ENCODE measurements at places on chromosomes 1 and 21. TPM values are rescaled to one million over a fixed set of nuclear protein-coding genes. Genes with fewer than 3 reads are reported as not detected.

DNA sequence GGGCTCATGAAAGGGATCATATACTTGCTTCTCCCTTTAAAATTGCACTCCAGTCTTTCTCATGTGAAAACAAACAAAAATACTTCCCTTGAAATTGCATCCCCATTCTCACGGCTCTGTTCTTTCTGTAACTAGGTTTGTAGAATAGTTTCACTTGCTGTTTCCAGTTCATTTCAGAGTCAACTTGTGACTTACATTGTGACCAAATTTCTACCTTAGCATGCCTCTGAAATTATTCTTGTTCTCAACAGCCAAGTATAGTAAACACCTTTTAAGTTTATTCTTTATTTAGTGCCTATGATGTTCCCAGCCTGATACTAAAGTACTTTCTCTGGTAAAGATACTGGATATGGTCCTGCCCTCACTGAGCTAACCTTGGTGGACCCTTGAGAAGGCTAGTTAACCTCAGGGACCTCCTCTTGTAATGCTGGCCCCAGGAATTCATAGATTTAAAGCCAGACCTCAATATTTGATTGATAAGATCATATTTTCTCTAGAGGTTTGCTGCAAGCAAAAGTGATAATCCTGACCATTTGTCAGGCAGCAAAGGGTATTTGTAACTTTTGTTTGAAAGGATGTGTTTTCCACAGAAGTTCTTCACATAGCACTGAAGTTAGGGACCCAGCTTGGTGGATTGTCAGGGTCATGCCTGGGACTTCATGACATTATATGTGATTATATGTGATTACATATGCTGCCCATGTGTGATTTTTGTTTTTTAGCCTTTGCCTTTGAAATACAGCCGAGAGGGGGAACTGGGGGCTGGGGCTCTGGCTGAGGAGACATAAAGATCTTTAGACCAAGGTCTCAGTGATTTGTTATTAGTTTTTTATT lies 29.6 kb downstream of the VANGL2 start:
- no peak for DNase-seq

DNA sequence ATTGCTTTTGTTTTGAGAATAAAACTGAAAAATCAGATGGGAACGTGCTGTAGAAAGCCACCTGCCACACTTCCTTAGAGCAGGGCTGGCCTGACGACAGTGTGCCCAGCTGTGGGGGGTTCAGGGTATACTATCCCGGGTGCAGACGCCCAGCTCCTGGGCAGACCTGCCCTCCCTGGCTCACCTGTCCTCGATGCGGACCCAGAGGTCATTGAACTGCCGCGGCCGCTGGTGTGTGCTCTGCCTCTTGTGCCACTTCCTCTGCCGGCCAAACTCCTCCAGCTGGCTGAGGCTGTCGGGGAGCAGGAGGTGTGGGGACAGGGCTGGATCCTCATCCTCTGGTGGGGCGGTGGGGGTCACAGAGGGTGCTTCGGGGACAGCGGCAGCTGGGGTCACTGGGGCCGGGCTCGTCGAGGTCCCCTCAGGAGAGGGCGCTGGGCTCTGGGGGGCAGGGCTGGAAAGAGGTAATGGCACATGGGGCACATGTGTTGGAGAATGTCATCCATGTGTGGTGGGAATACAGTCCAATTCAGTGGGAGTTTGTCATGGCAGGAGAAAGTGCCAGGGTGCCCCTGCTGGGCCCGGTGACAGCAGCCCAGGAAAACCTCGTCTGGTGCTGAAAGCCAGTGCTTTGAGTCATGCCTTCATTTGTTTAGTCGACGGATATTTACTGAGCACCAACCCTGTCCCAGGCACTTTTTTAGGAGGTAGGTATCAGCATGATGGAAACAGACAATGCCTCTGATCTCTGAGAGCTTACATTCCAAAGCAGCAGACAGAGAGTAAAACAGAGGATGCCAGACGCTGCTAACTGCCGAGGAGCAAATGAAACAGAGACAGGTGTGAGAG lies 222.0 kb downstream of the TRABD2B start:
- no peak for DNase-seq

DNA sequence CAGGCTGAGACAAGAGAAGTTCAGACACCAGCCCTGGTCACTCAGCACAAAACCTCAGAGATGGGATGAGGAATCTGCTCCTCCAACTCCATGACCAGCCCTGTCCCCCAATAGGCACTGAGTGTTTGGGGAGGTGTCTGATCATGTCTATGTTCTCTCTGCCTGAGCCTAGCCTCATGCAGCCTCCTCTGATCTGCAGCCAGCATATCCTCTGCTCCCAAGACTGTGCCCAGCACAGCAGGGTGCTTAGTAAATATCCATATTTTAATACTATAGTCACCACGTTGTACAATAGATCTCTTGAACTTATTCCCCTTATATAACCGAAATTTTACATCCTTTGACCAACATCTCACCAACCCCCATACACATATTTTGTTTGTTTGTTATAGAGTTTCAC lies 202.9 kb downstream of the MATN1 start:
- no peak for DNase-seq

- DNase-seq: peak; percentile 77
These were observed 180.7 kb downstream of the ZNF326 start for GRCh38 chr1:90175490-90176167.

GRCh38 chr1:206768472-206769303 lies 1.9 kb upstream of the IL19 start:
- no peak for DNase-seq

- DNase-seq: no peak
These were observed 81.8 kb downstream of the LAMC2 start for GRCh38 chr1:183267646-183268431.

- no peak for DNase-seq
These were observed 22.5 kb downstream of the DISP3 start for GRCh38 chr1:11501491-11501897.

DNA sequence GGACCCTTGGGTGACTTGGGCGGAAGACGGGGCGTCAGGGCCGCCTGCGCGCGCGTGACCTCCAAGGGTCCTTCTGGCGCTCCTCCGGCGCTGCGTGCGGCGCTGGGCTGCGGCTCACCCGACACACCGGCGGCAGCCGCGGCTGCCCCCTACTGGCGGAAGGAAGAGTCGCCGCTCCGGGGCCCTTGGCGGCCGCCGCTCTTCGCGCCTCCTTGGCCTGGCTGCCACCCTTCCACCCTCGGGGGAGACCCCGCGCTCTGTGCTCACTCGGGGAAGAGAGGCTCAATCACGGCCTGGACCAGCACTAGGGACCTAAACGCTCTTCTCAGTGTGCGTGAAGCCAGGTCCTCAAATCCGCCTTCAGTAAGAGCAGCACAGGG lies 89.7 kb downstream of the DMRTA2 start:
- no peak for DNase-seq

DNA sequence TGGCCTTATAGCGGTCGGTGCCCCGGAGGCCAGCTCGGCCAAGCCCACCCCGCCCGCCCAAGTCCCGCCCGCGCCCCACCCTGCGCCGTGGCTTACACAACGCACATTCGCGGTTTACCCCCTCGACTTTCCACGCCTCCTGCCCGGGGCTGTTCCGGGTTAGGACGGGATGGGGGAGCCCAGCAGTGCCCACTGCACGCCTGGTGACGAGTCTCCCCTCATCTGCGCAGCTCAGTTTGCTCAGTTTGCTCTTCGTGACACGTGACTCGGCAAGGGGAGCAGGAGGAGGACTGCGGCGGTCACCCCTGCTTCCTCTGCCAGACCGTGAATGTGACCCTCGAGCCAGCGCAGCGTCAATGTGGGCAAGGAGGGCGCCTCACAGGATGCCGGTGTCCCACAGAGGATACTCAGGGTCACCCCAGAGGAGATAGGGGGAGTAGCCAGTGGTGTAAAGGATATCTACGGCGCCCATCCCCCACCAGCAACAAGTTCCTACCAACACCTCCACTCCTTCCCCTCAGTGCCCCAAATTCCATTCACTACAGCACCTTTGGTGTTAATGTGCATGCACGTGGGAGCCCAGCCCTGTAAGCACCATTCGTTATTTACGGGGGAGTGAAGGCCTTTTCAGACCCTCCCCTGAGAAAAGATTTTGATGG lies 350 bp upstream of the S100A6 start:
- DNase-seq: no peak

GRCh38 chr1:160117709-160118183 lies 2.2 kb downstream of the ATP1A2 start:
- no peak for DNase-seq

DNA sequence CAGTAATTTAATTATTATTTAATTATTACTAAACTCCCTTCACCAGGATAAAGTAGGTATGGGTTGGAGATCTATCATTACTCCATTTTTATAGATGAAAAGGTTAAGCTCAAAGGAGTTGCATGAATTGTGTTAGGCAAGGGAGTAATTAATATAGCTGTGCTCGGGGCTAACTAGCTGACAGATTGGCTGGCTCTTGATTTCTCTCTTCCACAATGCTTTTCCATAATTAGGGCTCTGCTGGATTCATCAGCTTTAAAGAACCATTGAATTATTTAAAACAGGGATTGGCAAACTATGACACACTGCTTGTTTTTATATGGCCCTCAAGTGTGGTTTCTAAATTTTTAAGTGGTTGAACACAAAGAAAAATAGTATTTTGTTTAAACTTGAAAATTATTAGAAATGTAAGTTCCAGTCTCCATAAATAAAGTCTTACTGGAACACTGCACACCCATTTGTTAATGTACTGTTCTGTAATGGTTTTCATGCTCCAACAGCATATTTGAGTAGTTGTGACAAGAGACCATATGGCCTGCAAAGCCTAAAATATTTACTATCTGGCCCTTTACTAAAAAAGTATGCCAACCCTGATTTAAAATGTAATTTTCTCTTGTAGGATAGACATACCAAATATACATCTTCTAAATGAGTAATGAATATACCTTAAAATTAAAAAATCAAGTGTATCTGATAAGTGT lies 76.4 kb downstream of the GDAP2 start:
- no peak for DNase-seq

DNA sequence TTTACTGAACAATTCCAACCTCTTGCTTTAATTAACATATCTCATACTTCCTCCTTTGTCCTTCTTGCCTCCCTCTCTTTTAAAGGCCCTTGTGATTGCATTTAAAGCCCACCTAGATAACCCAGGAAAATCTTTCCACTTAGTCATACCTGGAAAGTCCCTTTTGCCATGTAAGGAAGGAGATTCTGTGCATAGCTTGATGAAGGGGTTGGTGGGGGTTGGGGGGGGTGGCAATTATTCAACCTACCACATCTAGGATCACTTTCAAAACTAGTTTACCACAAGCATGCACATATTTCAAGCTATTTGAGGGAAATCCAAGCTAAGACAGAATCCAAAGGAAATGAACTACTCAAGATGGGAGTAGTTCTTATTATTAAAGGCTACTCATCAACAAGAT lies 249.1 kb upstream of the PTBP2 start:
- no peak for DNase-seq

DNA sequence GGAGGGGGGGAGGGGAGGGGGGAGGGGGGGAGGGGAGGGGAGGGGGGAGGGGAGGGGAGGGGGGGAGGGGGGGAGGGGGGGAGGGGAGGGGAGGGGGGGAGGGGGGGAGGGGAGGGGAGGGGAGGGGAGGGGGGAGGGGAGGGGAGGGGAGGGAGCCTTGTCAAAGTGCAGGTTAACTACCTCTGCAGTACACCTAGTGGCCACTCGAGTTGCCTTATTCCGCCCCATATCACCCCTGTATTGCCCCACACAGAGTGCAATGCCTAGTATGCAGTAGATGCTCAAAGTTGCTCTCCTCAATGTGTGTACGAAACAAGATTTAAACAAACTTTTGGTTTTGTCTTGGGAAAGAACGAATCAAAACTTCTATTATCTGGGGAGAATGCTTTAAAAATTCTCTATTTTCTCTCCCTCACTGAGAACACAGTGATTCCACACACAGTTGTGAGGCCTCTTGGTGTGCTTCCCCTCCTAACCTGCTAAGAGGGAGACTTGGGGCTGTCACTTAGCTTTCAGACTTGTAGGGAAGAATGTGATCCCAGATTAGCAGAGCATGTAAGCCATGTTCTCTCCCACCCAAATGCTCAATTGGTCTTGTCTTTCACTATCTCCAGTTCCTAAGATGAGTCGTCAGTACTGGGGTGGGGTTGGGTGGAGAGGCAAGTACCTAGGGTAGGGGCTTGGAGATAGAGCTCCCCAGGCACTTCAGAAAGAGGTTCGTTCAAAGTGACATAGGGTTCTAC lies 79.7 kb upstream of the MAP10 start:
- no peak for DNase-seq

GRCh38 chr1:201476670-201477344 lies 7.8 kb upstream of the PHLDA3 start:
- DNase-seq: peak; percentile 80

DNA sequence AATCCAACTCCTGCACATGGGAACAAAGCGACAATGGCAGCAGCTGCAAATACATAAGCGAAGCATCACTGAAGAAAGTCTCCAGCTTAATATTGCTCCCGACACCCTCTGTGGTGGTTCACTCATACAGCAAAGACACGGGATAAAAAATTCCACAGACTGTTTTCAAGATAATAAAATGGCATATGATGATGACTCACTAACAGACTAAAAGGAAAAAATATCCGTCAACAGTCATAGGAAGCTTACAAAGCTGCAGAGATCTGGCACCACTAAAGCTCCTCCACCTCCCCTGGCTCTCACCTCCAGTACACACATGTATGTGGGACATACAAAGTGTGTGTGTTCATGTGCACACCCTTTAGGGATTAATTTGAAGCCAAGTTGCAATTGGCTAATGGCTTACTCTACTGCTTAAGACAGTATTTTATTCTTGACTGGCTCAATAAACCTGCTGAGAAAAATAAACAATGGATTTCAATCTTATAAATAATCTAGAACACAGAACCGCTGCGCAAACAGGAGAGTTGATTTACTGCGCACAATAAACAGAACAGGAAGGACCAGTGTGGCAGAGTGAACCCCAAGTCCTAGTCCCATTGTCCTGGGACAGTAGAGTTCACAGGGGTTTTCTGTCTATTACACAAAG lies 94.4 kb downstream of the SLC45A1 start:
- DNase-seq: peak; percentile 51

DNA sequence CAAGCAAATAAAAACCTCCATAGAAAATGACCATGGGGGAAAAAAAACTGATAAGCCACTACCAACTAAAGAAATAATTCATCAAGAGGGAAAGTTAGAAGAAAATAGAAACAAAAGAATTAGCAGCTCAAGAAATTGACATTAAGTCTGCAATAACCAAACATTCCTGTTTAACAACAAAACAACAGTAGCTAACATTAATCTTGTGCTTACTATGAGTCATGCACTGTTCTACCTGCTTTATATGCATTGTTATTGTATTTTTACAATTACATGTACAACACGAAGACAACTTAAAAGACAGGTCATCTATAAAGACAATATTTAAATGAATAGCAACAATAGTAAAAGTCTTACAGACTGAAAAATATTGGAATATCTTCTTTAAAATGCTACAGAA lies 34.4 kb upstream of the LRRC7 start:
- no peak for DNase-seq

Gene FCER1G
- total RNA-seq: not detected

Gene ETS2
- 11.1 TPM for total RNA-seq

Gene DCDC2B
- not detected for total RNA-seq

Gene CCDC190
- total RNA-seq: not detected

Gene AGMAT
- total RNA-seq: 3.8 TPM

Gene FMO2
- not detected for total RNA-seq

Gene LCE1C
- not detected for total RNA-seq

Gene LRRC38
- not detected for total RNA-seq

Gene PLEKHN1
- 6.8 TPM for total RNA-seq

Gene OSCP1
- total RNA-seq: 4.0 TPM

Gene KCNJ6
- under 0.01 TPM for total RNA-seq

Gene FGR
- total RNA-seq: not detected

Gene RGS5
- total RNA-seq: 0.36 TPM
